ENCODE measurements at places on chromosomes 3 and 15. TPM values are rescaled to one million over a fixed set of nuclear protein-coding genes. Genes with fewer than 3 reads are reported as not detected.

- peak; percentile 44 for DNase-seq
Observed at GRCh38 chr3:37890522-37890921, 28.8 kb downstream of the CTDSPL start.

CPNE4 gene
- total RNA-seq, result 18.0 TPM

EIF5A2 gene
- total RNA-seq, result 5.6 TPM

CCDC39 gene
- 0.54 TPM for total RNA-seq

- no peak for DNase-seq
Observed at GRCh38 chr3:25618028-25618427, 46.7 kb downstream of the TOP2B start.

PFN2 gene
- 297 TPM for total RNA-seq

- DNase-seq, result no peak
Observed at GRCh38 chr3:169665264-169666075, 2.0 kb upstream of the MECOM start.

DNA sequence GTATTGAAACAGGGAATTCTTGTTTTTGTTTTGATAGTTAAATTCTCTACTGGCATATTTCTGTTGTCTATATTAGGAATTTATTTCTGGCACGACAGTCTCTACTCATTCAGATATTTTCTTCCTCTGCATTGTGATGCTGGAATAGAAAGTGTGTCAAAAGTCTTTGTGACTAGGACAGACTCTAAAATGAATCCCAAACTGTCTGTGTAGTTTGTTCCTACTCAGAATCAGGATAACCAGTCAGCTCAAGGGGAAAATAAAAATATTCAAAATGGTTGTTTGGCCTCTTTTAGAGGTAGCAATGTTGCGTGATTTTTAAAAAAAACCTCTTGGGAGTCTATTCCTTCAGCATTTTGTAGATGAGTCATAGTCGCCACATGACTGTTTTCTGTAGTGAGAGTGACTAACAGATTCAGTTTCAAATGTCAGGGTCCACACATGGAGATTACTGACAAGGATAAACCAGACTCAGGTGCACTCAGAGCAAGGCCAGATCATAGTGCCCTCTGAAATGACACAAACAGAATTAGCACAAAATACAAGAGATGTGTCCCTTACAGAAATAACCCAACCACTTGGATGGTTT, 13.1 kb downstream of the SLC7A14 start:
- no peak for DNase-seq

DNA sequence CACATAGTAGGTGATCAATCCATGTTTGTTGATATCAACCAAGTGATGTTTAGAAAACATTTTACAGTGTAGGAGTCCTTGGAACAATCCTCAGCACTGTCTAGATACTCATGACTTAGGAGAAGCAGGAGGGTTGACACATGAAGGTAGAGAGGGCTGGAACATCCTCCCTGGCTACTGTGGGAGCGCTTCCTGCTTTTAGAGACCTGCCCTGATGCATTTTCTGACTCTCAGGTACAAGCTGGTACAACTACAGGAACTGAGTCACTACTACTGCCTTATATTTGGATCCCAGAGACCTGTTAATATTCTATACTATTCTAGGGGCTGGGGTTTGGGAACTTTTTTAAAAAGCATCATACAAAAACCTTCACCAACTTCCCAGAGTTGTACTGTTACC, 20.1 kb downstream of the GPR156 start:
- no peak for DNase-seq

- DNase-seq, result no peak
Observed at GRCh38 chr15:50186752-50187151, 4.8 kb downstream of the SLC27A2 start.

DNA sequence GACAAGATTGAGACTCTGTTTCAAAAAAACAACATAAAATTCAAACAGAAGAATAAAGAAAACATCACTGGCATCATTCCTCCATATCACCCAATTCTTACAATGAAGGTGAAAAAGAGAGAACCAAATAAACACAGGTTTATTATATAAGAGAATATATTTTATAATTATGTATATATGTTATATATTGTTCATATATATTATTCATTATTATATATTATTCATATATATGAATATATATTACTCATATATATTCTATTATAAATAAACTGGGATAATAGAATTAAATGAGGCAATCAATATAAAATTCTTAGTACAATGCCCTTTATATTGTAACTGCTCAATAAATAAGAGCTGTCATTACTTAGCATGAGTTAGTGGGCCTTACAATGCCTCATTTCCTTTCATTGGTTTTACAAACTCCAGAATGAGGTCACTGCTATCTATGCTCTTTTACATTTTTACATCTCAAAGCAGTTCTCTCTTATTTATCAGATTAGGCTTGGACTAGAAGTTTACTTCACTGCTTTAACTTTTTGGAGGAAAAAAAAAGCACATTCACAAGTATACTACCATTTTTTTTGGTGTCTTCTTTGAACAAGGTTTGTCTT, 135.5 kb upstream of the TTC14 start:
- no peak for DNase-seq

GRCh38 chr3:58102976-58103451, 94.8 kb downstream of the FLNB start:
- no peak for DNase-seq

HDC gene
- total RNA-seq, result 1.2 TPM

DNA sequence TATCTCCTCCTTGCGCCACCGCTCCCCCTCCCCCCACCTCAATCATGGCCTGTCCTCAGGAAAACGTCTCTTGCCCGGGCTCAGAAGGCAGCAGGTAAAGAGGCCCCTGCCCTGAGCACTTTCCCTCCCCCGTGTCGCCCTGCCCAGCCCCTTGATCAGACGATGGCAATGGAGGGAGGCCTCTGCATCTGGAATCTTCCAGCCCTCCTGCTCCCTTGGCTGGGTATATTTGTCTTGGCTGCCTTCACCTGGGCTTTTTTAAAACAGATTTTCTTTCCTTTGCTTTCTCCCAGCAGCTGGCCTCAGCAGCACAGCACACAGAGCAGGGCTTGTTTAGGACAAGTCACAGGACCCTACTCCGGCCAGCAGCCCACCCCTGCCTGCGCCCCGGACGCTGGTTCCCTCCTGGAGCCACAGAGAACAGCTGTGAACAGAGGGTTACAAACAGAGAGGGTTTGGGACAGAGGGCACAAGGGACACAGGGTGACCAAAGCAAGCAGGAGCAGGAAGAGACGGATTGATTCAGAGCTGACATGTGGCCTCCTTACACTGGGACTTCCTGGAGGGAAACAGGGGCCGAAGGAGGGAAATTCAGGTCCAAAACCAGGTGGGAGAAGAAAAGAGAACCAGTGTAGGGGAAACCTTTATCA, 78.7 kb downstream of the ISG20 start:
- no peak for DNase-seq

GRCh38 chr15:79089331-79089889, 1.2 kb downstream of the RASGRF1 start:
- DNase-seq, result peak; percentile 59

DNA sequence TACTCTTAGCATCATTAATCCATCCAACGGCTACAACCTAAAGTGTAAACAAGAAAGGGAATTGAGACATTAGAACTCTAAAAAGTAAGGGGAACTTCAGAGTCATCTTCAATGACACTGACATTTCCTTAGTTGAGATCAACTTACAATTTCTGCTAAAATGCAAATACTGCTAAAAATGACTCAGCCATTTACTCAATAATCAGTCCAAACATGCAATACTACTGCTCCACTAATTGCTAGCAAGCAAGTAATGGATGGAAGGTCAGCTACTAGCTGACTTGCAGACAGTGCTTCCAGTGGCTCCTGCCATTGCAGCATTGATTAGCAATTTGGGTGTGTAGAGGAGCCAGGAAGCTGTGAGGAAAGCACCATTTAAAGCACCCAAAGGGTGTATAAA, 28.4 kb downstream of the CD200R1L start:
- DNase-seq, result no peak

GRCh38 chr15:47824147-47824546, 106.8 kb downstream of the SEMA6D start:
- no peak for DNase-seq

DNA sequence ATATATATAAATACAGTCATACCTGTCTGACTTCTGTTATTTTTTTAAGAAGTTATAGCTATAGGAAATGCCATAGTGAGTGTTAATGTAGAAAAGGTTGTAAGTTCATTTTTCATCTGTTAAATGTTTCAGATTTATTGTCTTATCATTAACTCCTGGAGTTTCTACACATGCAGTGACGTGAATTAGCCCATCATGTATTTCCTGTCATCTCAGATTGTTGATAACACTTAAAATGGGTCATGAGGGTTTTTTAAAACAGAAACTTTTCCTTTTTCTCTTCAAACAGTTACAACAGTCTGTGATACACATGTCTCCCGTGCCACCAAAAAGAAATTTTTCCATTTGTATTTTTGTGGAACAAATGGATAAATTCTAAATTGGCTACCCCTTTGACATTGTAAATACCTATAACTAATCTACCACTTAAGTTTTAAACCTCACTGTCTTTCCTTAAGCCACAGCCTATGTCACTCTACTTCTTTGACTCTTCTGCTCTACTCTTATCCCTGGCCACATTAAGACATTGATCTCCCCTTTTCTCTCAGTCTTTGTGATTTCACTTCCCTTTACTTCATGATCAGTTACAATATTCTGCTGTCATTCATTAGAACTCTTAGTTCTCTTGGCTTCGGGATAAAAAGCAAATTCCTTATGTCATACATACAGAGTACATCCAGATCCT, 89.1 kb downstream of the NEO1 start:
- no peak for DNase-seq

GRCh38 chr3:183357564-183358079, 70.8 kb downstream of the MCF2L2 start:
- no peak for DNase-seq

- no peak for DNase-seq
Observed at GRCh38 chr3:118577055-118577777, 457.4 kb downstream of the IGSF11 start.

PARP3 gene
- 2.4 TPM for total RNA-seq

STXBP5L gene
- total RNA-seq, result 46.9 TPM

DNA sequence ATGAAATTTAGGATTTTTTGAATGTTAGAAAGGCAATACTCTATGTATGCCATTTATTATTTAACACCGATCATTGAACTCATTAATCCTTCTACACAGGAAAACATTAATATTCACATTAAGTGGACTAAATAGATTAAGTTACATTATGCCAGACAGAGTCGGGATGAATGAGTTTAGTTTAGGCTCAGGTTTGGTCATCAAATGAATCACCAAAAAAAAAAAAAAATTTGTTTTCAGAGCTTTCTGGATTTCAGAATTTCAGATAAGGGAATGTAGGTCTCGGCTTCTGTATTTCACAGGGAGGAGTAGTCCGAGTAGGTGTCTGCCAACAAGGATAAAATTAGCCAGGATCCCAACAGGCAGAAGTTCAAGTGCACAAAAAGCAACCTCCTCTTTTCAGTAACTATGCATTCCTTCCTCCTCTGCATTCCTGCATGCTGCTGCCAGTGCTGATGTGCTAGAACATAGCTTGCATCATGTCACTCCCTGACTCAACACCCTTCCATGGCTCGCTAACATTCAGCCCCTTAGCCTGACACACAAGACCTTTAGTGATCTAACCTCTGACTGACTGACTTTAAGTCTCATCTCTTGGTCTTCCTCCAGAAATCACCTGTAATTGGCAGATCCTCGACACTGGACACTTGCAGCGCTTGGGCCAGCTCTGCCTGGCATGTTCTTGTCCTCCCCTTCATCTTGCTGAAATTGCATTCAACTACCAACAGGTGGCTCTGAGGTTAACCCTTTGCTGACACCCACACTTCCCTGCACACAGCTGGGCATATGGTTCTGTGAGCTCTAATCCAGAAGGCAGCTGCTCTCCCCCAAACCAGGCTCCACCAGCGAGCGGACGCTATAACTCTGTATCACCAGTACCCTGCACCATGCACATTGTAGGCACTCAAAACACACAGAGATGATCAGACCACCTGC, 145.4 kb upstream of the PROK2 start:
- no peak for DNase-seq

ZNF502 gene
- total RNA-seq, result 11.6 TPM

DNA sequence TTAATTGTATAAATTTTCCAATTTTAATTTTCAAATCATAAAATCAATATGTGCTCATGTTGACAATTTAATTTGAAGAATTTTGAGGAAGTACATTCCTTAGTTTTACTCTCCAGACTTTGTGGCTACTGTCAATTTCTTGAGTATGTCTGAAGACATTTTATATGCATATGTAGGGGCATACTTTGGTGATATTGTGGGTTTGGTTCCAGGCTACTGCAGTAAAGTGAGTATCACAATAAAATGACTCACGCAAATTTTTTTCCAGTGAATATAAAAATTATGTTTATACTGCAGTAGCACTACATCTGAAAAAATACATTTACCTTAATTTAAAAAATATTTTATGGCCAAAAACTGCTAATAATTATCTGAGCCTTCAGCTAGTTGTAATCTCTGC, 123.2 kb upstream of the PLCL2 start:
- DNase-seq, result no peak

GRCh38 chr3:153061938-153062528, 100.0 kb upstream of the RAP2B start:
- no peak for DNase-seq

TMIE gene
- 0.82 TPM for total RNA-seq

PDIA5 gene
- total RNA-seq, result 8.9 TPM

- DNase-seq, result peak; percentile 57
Observed at GRCh38 chr15:89364341-89364740, 29.7 kb upstream of the POLG start.

DNA sequence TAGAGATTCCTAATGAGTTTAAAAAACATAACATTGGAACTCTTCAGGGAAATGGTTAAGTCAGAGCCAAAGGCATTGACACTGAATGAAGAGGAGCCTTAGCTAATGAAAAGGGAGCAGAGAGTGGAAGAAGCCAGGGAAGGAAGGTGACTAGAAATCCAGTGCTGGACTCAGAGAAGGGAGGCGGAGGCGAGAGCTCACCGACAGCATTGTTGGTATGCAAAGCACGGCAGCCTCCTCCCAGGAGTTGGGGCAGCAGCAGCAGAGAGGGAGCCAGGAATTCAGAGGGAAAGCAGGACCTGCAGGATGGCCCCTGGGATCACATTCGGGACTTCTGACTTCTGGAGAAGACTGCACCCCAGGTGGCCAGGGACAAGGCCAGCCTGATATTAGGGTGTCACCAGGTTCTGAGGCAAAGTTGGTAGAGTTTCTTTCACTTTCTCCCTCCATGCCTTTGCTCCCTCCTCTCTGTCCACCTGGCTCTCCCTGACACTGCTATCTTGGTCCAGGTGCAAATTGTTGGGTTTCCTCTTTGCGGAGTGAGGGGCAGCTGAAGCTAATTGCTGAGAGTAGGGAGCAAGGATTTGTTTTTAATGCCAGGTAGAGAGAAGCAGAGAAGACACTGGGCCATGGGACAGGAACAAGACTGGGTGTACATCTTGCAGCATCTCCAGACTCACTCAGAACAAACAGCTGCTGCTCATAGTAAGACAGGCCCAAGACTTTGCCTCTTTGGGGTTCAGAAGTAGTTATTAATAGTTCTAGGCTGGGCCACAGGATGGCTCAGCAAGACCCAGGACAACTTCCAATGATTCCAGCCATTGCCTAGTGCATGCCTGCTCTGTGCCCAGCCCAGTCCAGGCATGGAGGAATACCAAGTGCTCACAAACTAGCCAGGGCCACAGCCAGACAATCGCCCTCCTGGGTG, 157.9 kb downstream of the TLE3 start:
- DNase-seq, result no peak

HCLS1 gene
- total RNA-seq, result 1.8 TPM

SOX14 gene
- total RNA-seq, result 0.73 TPM

Data from cerebellum (tissue), 4 donors.